Hematopoietic multipotent progenitor cell treated with erythropoietin and hydrocortisone succinate and interleukin-3 and kit ligand, for 17 days (in vitro differentiated cells): ENCODE measurements at places on chromosomes 1 and 21.

DNA sequence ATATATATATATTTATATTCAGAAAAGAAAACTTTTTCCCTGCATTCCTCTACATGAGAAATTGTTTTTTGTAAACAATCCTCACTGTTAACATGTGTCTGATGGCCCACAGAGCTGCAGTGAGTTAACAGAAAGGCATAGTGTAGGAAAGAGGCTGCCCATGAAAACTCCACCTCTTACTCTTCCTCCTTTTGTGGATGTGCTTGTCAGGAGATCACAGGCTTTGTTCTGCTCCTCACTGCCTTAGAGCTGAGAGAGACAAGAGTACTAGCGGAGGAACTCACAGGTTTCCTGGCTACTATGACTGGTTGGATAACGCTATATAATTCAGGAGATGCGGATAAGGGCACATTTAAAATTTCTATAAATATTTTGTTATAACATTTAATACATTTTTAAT, 200.6 kb downstream of the BRINP3 start:
- DNase-seq = no peak

DNA sequence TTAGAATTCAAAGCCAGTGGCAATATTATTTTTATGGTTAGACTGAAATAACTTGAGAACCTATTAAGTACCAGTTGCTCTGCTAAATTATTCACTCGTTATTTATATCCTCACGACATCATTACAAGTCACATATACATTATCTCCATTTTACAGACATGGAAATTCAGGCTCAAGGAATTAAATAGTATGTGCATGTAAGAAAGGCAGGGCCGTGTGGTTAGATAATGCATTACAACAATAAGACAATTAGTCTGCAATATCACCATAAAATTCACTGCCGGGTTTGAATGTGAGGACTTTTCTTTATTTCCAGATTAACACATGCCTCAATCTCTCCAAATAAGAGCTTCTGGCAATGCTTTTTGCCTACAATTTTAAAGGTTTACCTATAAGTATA, 523.4 kb downstream of the PTBP2 start:
- no peak for DNase-seq

DNA sequence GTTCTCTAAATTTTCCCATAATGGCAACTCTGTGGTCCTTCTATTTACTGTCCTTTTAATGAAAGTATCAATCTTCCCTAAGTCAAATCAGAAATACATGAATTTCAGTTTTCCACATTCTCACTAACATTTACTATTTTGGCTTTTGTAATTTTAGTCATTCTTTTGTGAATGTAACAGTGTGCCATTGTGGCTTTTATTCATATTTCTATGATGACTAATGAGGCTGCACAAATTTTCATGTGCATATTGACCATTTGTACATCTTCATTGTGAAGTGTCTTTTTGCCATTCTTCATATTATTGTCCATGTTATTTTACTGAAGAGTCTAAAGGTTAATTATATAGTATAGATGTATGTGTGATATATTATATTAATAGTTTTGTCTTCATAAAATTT, 431.0 kb upstream of the BRINP3 start:
- DNase-seq = no peak

GRCh38 chr21:23695443-23695842, 1911.8 kb downstream of the MRPL39 start:
- no peak for DNase-seq

- no peak for DNase-seq
Observed at GRCh38 chr1:39662861-39663260, 9.0 kb downstream of the NT5C1A start.

DNA sequence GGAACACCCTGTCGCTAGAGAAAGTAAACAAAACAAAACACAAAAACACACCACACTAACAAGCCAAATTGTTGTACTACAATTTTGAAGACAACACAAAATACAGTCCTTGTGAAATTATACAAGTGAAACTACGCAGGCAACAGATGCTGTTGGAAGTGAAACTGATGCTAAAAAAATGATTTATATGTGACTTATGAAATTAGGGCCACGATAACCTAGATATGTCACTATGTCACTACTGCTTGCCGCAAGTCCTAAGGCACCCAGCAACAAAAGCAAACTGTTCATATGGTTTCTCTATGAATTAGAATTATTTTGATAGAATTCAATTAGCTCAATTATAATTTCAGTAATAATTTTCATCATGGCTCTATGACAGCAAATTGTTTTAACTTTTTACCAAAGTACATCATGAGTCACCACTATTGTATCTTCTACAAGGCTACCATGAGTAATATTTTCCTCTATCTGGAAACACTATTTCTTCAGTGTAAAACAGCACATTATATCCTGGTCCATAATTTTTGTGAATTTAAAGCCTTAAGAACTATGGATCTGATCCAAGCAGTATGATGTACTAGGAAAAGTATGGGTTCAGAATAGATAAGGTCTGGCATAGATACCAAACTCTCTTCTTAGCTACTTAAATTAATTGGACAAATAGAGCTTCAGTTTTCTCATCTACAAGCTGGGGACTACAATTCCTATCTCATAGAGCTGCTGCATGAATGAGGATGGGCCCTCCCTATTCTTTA, 216.3 kb downstream of the COL11A1 start:
- no peak for DNase-seq

GRCh38 chr1:86865973-86866637, 47.8 kb downstream of the SELENOF start:
- no peak for DNase-seq

- no peak for DNase-seq
Observed at GRCh38 chr1:23574265-23574754, 15.0 kb upstream of the ID3 start.

GRCh38 chr1:62608905-62609304, 11.6 kb downstream of the ANGPTL3 start:
- no peak for DNase-seq

- DNase-seq = no peak
Observed at GRCh38 chr1:226624526-226624925, 76.0 kb downstream of the STUM start.

DNA sequence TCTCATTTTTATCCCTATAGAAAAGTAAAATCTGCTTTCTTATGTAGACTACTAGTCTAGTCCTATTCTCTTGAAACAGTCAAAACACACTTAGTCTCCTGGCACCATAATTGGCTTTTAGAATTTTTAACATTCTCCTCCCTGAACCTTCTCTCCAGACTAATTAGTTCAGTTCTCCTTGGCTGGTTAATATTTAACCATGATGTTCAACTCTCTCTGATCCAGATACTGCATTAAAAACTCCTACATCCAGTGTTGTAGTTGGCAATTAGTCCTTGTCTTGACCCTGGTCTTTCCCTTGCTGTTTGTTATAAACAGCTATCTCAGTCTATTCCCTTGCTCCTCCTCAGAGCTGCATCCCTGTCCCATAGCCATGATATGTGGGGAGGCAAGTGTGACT, 422.9 kb upstream of the BEND5 start:
- no peak for DNase-seq

- no peak for DNase-seq
Observed at GRCh38 chr1:36390411-36390810, 4.7 kb upstream of the STK40 start.

- no peak for DNase-seq
Observed at GRCh38 chr1:96364576-96364975, 357.0 kb upstream of the PTBP2 start.

GRCh38 chr1:161737625-161738024, 12.0 kb upstream of the DUSP12 start:
- DNase-seq = no peak

GRCh38 chr1:22327411-22327810, 124.2 kb upstream of the ZBTB40 start:
- DNase-seq = no peak

DNA sequence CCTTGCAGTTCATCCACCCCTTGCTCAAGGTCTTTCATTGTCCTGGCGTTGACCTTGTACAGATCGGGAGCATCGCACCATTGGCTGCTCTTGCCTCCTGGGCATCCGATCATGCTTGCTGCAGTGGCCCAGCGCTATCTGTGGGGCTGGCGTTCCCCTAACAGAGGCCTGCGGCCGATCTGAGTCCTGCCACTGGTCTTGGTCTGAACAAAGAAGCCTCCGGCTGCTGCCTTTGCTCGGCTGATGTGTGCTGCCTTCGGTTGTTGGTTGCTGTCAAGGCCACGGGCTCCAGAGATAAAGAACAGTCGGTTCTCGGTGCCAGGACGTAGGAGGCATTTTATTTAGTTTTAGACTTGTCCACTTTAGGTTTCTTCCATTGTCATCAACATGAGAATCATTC, 39.0 kb downstream of the PCNT start:
- DNase-seq = no peak

GRCh38 chr1:229190057-229190575, 80.8 kb upstream of the RAB4A start:
- no peak for DNase-seq
